ENCODE measurements at places on chromosomes 3 and 15.

- DNase-seq, result no peak
Observed at GRCh38 chr3:184806567-184807271, 5.2 kb upstream of the VPS8 start.

GRCh38 chr15:94234300-94234699 is 2.9 kb downstream of the MCTP2 start:
- DNase-seq, result no peak

DNA sequence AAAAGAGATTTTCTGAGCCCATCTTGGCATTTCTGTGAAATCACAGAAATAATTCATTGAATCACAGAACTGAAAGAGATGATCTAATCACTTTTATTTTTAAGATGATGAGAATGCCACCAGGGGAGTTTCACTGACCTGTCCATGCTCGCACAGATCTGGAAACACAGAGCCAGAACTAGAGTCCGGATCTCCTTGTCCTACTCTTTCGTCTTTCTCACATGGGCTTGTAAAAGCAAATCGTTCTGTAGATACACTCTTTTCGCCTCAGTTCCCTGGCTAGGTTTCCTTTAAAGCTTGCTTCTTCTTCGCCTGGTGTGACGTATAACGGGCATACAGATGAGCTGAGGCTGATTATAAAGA is 122.5 kb upstream of the SPRED1 start:
- no peak for DNase-seq

DNA sequence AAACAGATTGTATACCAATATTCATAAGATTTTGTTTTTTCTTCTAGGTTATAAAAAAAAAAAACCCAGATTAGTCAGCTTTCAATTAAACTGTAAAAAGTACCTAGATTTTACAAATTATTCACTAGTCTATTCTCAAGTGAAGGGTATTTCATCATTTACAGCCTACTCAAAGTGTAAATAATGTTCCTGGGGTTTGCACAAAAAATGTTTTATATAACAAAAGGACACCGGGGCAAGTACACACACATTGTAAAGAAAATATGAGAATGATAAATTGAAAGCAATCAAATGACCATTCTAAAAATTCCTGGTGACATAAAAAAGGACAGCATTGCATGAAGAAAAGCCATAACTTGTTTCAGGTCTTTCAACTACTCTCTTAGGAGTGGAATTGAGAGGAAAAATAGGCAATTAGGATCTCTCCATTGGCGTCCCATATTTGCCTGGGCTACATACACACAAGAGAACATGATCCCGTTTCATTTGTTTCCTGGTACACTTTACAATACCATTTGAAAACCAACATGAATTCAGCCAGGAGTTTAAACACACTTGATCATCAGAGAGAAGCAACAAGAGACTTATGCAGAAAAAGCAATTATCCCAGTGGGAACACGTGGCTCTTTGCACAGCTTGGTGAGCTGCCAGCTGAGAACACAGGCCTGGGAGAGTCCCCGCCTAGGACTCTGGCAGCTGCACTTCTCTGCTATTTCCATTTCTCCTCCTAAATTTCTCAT is 1039.2 kb downstream of the ROBO1 start:
- no peak for DNase-seq

DNA sequence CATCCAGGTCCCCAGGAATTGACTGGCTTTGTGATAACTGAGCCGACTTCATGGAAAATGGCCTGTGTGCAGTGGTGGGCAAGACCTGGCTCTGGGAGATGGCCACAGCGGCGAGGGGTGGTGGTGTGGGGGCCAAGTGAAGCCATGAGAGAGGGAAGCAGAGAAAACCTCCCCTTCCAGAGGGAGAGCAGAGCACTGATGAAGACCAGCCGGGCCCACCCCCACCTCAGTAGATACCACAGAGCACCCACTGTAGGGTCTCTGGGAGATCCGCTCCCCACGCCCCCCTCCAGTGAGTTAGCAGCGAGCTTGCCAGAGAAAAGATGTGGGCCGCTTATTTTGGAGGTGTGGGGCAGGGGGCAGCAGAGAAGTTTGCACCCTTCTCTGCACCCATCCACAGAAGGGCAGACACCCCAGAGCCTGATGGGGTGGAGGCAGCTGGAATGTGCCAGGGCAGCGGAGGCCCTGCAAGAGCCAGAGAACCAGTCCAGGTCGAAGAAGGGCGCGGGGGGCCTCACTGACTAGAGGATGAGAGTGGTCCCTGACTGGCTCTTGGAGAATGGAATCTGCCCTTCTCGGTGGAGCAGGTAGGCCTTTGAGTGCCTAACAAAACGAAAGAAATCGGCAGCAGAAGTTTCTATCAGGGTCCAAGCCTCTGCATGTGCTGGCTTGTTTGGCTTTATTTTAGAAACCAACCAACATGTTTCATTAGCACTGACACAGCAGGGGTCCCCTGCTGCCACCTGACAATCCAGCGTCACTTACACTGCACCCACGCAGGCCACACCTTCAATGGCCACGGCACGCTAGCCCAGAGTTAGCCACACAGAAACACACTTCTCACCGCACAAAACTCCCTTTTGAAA is 28.3 kb downstream of the MELTF start:
- peak; percentile 72 for DNase-seq
